K562 (cell line): ENCODE measurements at places on chromosomes 7 and 10.

- no peak for DNase-seq
Observed at GRCh38 chr7:14385074-14385473, 395.6 kb upstream of the ETV1 start.

DNA sequence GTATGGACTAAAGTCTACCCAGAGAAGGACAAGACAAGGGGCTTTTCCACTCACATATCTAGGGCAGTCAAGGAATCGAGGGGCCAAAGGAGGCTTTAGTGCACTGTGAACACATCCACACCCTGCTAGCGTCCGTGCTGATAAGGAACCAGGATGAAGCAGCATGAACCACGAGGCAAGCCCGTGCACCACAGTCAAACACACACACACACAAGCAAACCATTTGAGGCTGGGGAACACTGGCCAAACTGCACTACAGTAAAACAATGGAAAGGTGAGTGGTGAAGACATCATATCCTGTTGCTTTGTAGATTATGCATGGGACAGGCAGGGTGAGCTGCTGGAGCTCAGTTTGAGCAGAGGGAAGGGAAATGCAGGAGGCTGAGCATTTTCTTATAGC is 177.4 kb upstream of the CDCA7L start:
- DNase-seq, result peak; percentile 70

DNA sequence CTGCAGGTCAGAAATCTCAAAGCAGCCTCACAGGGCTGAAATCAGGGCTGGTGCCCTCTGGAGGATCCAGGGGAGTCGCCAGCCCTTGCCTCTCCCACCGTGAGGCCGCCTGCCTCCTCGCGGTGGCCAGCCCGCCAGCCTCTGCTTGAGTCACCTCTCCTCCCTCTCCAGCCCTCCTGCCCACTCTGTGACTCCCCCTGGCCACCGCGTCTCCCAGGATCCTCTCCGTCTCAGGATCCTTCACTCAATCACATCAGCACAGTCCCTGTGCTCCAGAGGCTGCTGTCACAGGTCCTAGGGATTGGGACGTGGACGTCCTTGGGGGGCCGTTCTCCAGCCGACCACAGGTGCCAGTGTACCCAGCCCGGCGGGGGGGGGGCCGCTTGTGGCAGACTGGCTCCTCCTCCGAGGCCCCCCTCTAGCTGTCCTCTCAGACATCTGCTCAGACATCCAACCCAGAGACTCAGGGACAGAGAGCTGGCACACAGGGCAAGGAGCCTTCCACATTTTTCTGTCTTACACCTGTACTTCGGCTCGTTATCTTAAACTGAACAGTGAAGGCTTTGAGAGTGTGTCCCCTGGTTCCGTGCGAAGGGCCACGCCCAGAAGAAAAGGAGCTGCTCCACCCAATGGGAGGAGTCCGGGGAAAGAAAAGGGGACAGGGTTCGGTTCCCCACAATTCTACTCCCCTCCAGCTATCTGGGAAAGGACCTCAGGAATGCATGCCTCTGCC is 9.4 kb upstream of the PPP2R2D start:
- DNase-seq, result peak; percentile 62

DNA sequence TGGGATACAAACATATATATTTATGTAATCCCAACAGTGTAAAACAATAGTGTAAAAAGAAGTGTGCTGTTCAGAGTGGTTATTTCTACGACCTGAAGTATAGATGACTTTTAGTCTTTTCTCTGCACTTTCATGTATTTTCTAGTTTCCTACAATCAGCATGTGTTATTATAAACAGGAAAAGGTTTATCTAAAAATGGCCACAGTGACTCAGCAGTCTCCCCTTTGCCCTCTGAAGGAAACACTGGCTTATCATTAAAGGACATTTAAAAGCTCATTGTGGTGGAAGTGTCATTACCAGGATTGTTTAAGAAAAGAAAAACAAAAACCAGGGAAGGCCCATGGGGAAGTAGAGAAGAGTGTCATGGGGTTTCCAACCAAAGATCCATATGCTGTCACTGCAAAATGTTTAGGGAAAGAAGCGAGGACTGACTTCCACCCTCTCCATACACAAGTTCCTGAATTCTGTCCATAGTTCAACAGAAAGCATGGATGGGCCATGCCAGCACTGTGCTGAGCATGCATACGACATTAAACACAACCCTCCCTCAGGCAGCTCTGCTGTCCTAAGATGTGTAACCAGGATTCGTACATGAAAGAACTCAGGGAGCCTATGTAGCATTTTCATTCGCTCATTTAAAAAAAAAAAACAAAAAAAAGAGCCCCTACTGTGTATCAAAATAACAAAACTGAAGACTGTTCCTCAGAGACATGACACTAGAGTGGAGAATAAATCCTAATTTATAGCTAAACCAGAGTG is 10.2 kb downstream of the CYREN start:
- peak; percentile 90 for DNase-seq

- no peak for DNase-seq
Observed at GRCh38 chr10:61891906-61892585, 9.5 kb upstream of the ARID5B start.

DNA sequence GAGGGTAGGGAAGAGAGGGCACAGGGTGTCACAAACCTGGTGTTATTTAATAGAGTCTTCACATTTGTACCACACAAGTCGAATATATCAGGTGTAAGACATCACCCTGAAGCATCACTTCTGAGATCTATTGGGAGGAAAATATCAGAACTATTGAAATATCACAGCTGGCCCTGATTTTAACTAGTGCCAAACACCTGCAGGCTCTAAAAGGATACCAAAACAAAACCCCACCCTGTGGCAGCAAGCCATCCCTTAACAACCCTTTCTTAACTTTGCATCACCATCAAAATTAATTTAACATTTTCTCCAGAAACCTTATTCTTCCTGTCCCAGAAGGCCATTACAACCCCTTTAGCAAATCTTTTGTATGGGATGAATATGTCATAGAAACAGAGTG is 365.4 kb downstream of the SUGCT start:
- no peak for DNase-seq

- no peak for DNase-seq
Observed at GRCh38 chr10:1137499-1138163, 81.4 kb downstream of the WDR37 start.

GRCh38 chr10:116747325-116747724 is 5.0 kb upstream of the HSPA12A start:
- no peak for DNase-seq

DNA sequence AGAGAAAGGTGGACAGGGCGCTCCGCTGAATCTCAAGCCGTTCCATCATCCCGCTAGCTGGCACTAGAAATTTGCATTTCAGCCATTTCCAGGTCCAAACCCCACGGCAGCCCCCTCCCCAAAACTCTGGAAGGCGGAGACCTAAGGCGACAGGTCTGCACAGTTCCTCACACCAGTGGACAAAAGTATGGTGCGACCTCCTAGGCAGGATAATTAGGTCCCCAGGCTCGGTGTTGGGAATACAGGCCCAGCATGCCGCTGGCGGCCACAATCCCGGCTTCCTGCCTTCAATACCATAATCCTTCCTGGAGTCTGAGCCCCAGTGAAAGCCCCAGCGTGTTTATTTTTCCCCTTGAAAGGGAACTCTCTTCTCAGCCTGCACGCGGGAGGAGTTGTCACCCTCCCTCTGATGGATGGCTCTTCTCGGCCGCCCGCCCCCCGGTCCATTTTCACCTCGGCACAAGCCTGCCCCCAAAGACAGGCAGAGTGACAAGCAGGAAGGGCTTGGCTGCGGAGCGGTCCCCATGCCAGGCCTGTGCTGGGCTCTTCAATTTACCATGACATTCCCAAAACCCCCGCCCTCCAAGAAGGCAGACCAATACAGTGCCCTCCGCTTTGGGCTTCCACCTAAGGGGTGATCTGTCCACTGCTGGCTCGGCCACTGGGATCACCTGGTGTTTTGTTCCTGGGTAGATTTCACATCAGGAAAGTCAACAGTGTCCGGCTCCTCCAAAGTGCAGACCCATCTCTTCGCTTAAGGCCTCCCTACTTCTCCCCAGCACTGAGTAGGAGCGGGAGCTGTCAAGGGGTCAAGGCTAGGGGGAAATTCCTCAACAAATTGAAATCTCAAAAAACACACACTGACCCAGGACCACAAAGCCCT is 2.2 kb downstream of the FGFR2 start:
- DNase-seq, result no peak

- DNase-seq, result peak; percentile 55
Observed at GRCh38 chr10:103504181-103504783, 10.8 kb downstream of the NEURL1 start.

DNA sequence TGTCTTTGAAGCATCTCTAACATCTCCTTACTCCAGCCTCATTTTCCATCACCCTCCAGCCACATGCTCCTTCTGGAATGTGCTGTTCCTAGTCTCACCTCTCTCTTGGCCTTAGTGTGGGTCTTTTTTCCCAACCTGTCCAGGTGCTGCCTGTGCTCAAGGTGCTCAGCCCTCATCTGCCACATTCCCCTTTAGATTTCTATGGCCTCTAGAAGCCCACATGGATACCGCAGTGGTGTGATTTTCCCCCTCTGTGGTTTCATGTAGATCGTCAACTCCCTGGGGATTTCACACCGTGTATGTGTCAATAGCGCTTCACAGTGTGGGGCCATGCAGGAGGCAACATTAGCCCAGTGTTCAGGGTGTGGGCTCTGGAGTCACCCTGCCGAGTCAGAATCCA is 32.5 kb downstream of the BMPER start:
- no peak for DNase-seq

DNA sequence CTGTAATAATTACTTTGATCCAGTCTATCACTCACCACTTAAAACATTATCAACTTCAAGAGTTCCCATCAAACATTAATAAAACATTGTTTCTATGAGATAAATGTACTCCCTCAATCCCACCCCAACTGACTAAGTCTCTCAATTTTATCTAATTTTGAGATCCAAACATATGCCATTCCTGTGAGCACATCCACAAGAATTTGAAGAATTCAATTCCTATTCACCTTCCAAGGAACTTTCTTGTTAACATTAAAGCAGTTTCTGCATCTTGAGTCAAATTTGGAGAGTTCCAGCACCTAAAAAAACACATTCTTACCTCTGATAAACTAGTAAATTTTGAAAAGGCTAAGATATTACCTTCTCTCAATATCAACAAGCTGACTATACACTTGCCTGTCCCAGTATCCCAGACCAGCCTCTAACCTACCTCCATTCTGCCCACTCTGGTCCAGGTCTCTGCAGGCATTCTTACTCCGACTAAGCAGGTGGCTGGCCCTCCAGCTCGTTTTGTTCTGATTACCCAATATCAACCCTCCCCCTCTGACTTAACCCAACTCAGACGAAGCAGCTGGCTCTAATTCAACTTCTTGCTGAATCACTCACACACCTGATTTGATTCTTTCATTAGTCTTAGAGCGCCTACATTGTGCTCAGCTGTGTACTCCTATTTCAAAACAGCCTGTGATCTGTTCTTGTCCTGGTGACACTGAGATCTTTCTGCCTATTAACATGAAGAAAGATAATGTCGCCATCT is 275.2 kb downstream of the IPMK start:
- DNase-seq, result no peak

DNA sequence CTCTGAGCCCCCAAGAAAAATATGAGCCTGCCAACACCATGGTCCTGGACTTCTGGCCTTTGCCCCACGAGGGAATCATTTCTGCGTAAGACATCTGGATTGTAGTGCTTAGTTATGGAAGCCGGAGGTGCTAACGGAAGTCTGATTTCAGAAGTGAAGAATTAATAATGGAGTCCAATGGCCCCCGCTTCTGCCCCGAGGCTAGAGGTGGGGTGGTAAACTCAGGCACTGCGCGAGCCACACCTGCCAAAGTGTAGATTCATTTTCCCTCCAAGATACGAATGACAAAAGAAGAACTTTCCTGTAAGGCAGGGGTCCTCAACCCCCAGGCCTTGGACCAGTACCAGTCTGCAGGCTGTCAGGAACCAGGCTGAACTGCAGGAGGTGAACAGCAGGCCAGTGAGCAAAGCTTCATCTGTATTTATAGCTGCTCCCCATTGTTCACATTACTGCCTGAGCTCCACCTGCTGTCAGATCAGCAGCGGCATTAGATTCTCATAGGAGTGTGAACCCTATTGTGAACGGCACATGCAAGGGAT is 22.3 kb downstream of the CNPY1 start:
- no peak for DNase-seq

DNA sequence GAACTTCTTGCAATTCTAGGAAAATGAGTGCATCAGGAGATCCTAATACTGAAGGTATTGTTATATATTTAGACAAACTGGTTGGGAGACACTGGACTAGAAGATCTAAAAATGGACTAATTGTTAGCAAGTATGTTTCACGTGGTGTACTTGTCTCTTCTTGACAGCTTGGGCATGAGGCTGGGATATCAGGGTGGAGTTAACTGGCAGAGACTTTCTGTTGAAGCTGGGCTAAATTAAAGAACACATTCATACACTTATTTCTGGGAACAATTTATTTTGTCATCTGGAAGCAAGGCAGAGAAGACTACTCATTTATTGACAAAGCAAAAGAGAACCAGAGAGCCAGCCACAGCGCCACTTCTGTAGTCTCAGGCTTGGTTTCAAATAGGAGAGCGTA is 25.9 kb downstream of the TYW1 start:
- DNase-seq, result no peak

GRCh38 chr10:98623176-98623575 is 176.4 kb upstream of the HPS1 start:
- DNase-seq, result no peak

DNA sequence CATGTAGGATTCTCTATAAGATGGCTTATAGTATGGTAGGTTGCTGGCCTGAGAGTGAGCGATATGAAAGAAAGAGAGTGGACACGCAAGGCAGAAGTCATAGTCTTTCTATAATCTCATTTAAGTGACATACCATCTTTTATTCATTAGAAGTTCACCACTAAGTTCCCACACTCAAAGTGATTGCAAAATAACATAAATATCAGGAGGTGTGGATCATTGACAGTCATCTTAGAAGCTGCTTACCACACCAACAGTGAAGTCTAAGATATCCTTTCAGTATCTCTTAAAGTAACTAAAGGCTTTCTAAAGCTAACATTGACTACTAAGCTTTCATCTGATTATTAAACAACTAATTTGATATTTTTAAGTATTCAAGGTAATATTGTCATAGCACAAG is 36.9 kb upstream of the GNAI1 start:
- no peak for DNase-seq

DNA sequence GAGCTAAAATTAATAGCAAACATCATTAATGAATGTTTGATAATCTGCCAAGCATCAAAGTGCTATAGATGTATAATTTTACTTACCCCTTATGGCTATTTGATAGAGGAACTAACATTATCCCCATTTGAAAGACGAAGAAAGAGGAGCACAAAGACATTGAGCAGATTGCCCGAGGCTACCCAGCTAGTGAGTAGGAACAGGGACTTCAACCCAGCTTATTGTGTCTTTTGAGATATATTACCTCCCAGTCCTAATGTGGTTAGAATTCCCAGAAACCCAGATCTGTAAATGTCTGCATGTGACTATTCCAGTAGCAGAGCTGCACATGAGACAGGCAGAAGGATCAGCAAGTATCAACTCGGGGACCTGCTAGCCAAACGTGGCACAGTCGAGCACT is 160.1 kb upstream of the AOAH start:
- DNase-seq, result no peak
